CD4-positive, alpha-beta T cell treated with Interferon alpha-2 for 1 hour (primary cell): ENCODE measurements at places on chromosomes 1 and 21.

DNA sequence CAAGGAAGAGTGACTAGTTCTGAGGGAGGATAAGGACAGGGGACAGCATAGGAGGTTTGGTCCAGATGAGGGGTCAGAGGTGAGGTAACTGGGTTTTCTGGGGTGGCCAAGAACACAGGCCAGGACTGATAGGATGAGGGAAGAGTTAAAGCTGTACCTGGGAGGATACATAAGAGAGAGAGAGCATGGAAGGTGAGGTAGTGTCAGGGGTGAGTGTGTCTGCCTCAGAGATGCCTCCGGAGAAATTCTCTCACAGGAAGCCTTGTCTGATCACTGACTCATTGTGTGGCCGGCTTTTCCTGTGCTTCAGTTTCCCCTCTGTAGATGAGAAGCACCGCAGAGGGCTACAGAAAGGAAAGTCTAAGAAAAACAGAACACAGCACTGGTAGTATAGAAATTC lies 40.2 kb downstream of the FASLG start:
- DNase-seq, result peak; percentile 88

- DNase-seq, result no peak
These were observed at the start of gene ACTL8 for GRCh38 chr1:17755120-17755519. Gene ACTL8, plus strand, starts transcription at chr1:17755333. Its CDS starts 67,676 bp downstream, at chr1:17823009.

DNA sequence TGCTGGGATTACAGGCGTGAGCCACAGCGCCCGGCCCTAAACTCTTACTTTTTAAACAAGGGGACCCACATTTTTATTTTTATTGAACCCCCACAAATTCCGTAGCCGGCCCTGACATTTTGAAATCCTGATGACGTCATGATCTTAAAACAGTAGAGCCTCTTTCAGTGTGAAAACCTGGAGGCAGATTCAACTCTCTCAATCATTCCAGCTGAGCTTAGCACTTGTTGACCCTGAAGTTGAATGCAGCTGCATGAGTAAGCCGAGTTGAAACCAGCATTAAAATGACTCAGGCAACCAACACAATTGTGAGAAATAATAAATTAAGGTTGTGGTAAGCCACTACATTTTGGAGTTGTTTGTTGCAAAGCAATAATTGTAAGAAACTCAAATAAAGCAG lies 93.9 kb upstream of the ADGRL4 start:
- DNase-seq, result no peak

DNA sequence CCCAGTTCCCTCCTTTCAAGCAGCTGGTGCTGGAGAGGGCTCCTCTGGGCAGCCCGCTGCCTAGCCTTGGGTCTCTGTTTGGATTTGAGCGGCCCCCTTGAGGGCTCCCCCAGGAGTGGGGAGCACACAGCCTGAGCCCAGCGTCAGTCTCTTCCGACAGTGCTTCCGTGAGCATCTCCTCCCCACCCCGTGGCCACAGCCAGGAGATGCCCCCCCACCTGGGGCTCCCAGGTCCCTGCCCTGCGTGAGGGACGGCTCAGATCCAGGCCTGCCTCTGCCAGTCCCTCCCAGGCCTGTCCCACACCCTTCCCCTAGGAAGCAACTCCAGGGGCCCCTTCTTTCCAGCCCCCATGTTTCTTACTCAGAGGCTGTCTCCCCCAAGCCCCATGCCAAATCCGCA lies 3.5 kb downstream of the SAMD11 start:
- DNase-seq, result no peak

GRCh38 chr1:112762541-112763500 lies 47.7 kb upstream of the PPM1J start:
- no peak for DNase-seq

GRCh38 chr1:180243517-180244221 lies 13.6 kb downstream of the LHX4 start:
- no peak for DNase-seq

- no peak for DNase-seq
These were observed 21.8 kb upstream of the HSD3B1 start for GRCh38 chr1:119485201-119485600.

GRCh38 chr1:225662155-225662554 lies 9.2 kb upstream of the ENAH start:
- no peak for DNase-seq

DNA sequence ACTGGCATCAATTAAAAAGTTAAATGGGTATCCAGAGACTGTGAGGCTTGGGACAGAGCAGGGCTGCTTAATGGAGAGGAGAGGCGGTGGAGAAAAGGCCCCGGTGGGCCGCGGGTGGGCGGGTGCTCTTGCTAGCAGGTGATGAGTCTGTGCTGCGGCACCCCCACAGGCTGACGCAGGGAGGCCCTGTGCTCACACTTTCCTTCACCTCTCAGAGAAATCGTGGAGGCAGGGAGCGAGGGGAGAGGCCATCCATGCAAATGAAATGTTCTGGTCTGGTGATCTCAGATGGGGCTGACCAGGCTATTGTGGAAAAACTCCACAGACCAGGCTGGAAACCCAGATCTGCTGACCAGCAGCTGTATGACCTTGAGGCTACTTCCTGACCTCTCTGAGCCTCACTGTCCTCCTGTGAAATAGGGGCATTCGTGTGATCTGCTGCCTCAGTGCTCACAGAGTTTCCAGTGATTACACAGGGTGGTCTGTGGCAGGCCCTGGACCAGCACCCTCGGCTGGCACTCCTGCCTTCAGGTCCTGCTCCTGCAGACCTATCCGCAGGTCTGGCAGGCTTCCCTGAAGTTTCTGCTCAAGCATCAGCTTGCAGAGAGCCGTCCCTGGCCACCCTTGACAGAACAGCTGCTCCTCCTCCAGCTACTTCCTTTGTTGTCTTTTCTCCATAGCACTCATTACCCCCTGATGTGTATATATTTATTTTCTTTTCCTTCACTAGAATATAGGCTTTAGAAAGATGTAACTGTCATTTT lies 89.2 kb downstream of the BEND5 start:
- no peak for DNase-seq

DNA sequence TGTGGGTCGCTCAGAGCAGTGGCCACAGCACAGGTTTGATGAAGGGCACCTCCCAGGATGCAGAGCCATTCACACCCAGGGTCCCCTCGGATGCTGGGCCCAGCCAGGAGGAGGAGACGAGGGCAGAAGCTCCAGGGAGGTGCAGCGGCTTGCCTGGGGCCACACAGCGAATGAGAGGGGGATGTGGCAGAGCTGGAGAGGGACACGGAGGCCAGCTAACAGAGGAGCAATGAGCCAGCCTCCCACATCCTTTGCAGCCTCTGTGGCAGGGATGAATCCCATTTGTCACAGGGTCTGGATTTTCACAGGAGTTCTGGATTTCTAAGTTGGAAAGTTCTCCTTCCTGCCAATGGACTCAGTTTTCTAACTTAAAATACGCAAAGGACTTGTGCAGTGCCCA lies 35.9 kb downstream of the CHD5 start:
- no peak for DNase-seq

- DNase-seq, result peak; percentile 30
These were observed 2.0 kb downstream of the SRSF4 start for GRCh38 chr1:29179641-29180184.

GRCh38 chr1:165144757-165145397 lies 211.6 kb downstream of the LMX1A start:
- no peak for DNase-seq

DNA sequence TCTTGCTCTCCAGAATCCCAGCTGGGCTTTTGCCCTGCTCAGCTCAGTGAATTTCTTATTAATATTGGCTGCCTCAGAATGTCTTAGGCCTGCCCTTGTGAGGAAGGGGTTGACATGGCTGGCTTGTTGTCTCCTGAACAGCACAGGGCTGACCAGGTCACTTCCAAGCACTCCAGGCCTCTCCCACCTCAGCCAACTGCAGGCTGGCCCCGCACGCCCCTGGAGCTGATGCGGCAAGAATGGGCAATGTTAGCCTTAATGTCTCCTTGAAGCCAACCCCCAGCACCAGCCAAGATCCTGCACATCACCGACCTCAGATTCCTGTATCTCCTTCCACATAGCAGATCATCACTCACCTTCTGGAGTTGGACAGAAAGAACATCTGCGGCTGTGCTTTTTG lies 598.6 kb downstream of the AJAP1 start:
- no peak for DNase-seq

- DNase-seq, result no peak
These were observed 312.6 kb downstream of the DUSP10 start for GRCh38 chr1:221429264-221429663.

DNA sequence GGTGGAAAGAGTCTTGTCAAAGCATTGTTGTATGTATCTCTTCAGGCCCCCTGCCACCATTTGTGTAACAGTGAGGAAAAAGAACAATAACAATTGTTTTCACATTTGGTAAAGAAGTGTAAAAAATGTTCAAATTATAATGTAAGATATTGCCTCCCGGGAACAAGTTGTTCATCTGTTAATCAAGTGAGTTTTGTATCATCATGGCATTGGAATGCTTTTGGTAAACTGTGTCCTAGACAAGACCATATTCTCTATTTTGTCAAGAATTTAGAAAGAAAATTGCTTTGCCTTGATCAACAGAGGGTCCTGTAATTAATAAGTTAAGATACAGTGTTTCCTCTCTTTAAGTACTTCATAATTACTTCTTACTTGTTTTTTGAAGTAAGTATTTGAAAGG lies 692.0 kb upstream of the NR5A2 start:
- DNase-seq, result no peak

GRCh38 chr21:15209224-15209623 lies 144.4 kb upstream of the NRIP1 start:
- no peak for DNase-seq

GRCh38 chr1:203263496-203263895 lies 34.0 kb upstream of the CHIT1 start:
- no peak for DNase-seq

DNA sequence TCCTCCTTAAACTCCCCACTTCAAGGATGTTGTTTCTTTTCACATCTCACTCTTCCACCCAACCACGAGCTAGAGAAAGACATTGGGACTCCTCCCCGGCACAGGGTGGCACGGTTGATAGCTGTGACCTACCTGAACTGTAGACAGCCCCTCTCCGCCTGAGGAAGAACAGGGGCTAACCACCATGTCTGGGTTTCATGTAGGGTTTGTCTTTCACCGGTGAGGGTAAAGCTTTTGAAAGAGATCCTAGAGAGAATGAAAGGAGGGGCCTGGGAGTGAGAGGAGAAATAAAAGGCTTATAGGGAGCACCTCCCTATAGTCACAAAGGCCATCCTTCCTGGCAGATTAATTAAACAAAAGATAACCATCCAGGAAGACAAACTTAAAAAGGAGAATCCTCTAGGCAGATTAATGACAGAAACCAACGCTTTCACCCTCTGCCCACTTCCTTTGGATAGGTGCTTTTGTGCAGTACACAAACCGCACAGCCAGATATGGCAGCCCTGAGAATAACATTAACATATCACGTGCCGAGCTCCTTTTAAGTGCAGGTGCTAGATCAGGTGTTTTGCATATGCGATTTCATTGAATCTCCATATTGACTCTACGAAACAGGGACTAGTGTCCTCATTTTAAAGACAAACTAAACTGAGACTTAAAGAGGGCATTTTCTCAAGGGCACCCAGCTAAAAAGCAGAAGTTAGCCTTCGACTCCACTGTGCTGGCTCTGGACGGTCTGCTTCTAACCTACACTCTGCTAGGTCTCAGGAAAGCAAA lies 178.1 kb upstream of the RUNX1 start:
- peak; percentile 71 for DNase-seq

DNA sequence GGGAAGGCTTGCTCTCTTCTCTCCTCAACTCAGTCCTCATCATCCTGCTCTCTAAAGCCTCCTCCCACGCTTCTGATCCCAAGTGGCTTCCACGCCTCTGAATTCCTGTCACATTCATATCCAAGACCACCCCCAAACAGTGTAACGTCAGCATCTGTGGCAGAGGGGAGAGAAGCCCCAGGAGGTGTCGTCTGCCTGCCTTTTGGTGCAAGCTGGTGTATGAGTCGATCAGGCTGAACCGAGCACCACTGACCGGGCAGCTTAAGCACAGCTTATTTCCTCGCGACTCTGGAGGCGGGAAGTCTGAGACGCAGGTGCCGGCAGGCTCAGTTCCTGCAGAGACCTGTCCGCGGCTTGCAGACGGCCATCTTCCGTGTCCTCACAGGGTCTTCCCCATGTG lies 123.8 kb upstream of the RAB4A start:
- DNase-seq, result no peak

DNA sequence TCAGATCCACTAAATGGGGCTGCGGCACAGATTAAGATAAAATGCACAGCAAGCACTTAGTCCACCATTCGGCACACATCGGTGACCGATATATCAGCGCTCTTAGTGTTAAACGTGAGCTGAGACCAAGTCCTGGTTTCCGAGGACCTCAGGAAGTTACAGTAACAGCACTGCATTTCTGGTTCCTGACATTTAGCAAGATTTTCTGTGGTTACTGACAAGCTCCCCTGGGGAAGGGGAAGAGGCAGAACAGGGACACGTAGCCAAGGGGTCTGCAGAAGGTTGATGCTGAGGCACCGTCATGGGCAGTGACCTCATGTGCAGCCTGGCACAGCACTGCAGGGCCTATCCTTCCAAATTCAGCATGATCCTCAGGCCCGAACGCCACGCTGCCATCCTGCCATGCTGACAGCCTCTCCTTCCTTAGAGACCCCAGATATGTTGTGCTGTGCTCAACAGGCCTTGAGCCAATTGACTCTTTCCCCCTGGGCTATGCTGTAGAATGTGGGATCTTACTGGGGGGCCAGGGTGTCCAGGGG lies 13.4 kb upstream of the PEF1 start:
- DNase-seq, result no peak

GRCh38 chr1:95582746-95583145 lies 348.7 kb downstream of the RWDD3 start:
- no peak for DNase-seq

GRCh38 chr1:213987422-213987926 lies 299 bp upstream of the PROX1 start:
- DNase-seq, result peak; percentile 38

GRCh38 chr21:45281411-45282282 lies 6.0 kb downstream of the POFUT2 start:
- no peak for DNase-seq

GRCh38 chr1:67939942-67940341 lies 106.7 kb upstream of the GNG12 start:
- no peak for DNase-seq

DNA sequence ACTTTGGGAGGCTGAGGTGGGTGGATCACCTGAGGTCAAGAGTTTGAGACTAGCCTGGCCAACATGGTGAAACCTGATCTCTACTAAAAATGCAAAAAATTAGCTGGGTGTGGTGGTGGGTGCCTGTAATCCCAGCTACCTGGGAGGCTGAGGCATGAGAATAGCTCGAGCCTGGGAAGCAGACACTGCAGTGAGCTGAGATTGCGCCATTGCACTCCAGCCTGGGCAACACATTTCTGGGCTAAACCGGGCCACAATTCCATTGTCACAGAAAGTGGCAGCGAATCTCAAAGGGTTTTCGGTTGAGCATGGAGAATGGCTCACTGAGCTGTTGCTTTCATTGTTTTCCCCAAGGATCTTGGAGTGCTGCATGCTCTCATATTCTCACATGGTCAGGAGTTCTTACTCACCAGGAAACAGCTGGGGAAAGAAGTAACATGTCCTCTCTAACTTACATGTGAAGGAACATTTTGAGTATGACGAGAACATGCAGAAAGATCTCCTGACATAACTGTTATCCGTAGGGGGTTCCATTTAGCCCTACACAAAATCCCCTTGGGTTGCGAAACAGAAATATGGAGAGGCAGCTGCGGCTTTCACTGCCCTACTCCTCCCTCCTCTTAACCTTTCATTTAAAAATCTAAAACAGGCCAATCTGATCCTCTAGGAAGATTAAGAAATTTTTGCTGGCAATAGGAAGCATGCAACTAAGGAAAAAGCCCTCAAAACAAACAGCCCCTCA lies 341.1 kb downstream of the PCP4 start:
- DNase-seq, result no peak
